Right cardiac atrium (tissue), 5 donors: ENCODE measurements at places on chromosomes 5 and 9. TPM values are rescaled to one million over a fixed set of nuclear protein-coding genes. Genes with fewer than 3 reads are reported as not detected.

DEPDC1B gene
- total RNA-seq: not detected

DNA sequence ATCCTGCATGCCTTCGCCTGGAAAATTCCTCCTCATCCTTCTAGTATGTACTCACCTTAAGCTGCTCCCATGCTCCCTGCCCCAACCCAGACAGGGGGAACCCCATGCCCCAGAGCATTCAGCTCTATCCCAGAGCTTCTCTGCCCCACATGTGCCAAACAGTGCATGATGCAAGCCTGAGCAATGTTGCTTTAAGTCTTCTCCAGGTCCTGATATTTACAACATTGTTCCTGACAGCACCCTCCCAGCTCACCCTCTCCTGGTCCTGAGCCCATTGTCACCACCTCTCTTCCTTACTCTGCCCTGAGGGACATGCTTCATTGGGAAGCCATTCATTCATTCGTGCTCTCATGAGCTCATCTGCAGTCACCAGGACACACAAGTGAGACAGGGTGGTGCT lies 23.4 kb upstream of the BARX1 start:
- DNase-seq: no peak

GRCh38 chr5:6737043-6737941 lies 24.1 kb downstream of the TENT4A start:
- DNase-seq: no peak

- no peak for DNase-seq
These were observed 104.3 kb downstream of the PDE4D start for GRCh38 chr5:59789197-59789596.

GRCh38 chr5:17304282-17304681 lies 86.9 kb downstream of the BASP1 start:
- DNase-seq: no peak

DNA sequence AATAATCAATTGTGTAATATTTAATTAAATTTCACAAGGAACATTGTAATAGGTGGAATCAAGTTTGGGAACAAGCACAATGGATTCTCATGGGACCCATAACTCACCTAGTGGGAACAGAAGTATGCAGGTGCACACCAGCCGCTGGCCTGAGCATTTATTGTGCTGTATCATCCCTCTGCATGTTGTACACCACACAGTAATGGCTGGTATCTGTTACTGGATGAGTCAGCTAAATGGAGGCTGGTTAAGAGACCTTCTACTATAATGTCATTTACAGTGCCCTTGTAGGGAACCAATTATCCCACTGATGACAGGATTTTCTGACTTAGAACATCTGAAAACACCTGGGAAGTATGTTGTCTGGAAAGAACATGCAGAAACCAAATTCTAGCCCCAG lies 3.2 kb upstream of the MAP3K1 start:
- DNase-seq: no peak

DNA sequence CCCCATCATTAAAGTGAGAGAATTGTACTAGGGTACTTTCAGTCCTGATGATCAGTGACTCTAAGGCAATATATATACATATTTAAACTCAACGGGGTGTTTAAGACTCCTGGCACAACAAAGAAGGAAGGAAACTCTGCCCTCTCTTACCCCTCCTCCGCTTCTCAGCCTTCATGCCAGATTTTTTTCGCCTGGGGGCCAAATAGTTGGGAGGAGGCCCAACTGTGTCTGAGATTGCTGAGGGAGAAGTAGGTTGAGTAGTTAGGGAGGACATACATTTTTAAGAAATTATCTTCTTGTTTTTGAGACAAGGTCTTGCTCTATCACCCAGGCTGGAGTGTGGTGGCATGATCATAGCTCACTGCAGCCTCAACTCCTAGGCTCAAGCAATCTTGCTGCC lies 127.7 kb upstream of the SHB start:
- DNase-seq: no peak

GABRP gene
- not detected for total RNA-seq

ANXA2R gene
- total RNA-seq: 1.3 TPM

- DNase-seq: no peak
These were observed 3.7 kb downstream of the FAM163B start for GRCh38 chr9:133605446-133605845.

- peak; percentile 34 for DNase-seq
These were observed 222.0 kb upstream of the KLF4 start for GRCh38 chr9:107711542-107711941.

IL33 gene
- total RNA-seq: 50.9 TPM

GRCh38 chr9:134943411-134943810 lies 25.7 kb upstream of the FCN1 start:
- DNase-seq: peak; percentile 44

DNA sequence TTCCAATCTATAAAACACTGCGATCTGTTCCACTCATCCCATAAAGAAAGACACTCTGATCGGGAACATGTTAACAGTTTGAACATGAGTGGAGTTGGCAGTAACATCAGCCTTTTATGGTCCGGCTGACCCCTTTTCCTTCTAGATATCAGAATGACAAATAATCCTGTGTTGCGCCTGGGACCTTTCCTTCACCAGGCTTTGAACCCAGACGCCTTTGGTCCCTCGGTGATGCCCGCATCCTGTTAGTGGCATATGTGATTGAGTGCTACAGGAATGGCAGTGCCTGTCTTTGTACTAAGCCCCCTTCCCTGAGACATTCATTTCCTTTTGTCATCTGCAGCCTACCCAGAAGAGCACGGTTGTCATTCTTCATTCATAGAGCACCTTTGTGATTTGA lies 209.0 kb downstream of the PCSK5 start:
- no peak for DNase-seq

PCDHA3 gene
- total RNA-seq: 0.40 TPM

DNA sequence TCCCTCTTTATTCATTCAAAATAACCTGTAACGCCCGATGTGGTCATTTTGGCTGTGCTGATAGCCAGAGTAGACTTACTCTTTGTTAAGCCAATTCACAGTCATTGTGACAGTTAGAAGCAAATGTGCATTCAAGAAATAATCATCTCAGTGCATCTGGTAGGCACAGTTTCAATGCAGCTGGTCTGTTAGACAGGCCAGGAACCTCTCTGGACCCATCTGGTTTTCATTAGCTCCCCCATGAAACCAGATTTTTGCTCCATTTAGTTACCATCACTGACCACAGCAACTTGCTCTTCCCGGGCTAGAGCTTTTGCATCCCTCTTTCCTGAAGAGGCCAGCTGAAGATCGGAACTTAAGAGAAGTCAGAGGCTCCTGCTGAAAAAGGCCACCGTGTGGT lies 284.2 kb downstream of the NSG2 start:
- no peak for DNase-seq

DNA sequence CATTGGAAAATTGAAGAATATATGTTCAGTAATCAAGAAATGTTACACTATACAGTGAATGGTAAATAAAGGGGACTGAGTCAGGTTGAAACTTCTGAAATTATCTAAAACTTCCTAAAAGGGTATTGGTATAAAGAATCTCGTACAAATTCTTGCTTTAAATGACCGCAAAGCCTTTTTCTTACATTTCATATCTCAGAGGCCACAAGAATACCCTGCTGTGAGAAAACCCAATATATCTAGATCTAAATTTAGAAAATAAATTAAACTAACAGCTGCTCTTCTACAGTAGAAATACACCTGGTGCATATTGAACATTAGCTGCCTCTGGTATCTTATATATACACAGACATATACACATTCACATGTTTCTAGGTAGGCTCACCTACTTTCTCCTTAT lies 221.7 kb downstream of the PCSK5 start:
- no peak for DNase-seq

- peak; percentile 12 for DNase-seq
These were observed 11.1 kb downstream of the VAV2 start for GRCh38 chr9:133980864-133981588.

CEL gene
- 2.9 TPM for total RNA-seq

DNA sequence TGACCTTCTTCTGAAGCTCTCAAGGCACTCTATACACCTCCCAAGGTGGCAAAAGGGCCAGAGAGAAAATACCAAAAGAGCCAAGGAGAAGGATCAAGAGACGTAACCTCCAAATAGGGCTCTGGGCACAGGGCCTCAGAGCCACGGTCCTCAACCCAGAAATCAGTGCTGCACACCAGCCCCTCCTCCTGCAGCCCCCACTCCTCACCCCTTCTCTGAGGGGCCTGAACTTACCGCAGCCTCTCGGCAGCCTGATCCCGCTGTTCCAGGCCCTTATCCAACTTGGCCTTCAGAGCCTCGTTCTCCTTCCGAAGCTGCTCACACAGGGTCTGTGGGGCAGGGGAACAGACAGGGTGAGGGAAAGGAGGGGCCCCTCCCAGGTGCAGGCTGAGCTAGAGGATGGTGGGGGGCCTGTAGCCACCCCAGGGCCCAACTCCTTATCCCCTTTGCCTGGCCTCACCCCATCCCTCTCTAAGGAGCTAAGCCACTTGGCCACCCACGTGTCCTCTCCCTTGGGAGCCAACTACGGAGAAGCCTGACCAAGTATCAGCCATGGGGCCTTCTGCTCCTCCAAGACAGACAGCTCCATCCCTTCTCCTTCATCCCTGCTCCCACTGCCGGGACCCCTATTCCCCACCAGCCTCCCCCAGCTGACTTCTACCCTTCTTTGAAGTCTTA lies 28.8 kb downstream of the TNIP1 start:
- DNase-seq: no peak

THBS4 gene
- 4.5 TPM for total RNA-seq

HTR1A gene
- total RNA-seq: not detected

DNA sequence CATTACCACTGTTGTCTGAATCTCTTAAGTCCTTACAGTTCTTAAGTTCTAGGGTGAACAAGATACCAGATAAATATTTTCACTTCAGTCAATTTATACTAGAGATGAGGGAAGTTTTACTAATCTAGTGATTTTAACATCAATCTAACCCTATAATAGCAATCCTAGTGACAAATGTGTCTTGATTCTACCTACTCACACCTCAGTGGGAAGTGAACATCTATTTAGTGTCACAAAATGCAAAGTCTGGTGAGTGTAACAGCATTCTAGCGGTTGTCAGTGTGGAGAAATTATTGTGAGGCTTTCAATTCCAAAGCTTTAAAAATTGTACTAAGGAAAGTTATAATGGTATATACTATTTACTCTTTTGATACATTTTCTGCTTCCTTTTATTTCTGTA lies 225.8 kb upstream of the CYLC2 start:
- DNase-seq: no peak

GRCh38 chr9:125631391-125632085 lies 75.5 kb downstream of the MAPKAP1 start:
- peak; percentile 51 for DNase-seq

- DNase-seq: no peak
These were observed 34.1 kb downstream of the ECPAS start for GRCh38 chr9:111450124-111450523.

GRCh38 chr9:89523948-89524347 lies 26.0 kb upstream of the SEMA4D start:
- no peak for DNase-seq

DNA sequence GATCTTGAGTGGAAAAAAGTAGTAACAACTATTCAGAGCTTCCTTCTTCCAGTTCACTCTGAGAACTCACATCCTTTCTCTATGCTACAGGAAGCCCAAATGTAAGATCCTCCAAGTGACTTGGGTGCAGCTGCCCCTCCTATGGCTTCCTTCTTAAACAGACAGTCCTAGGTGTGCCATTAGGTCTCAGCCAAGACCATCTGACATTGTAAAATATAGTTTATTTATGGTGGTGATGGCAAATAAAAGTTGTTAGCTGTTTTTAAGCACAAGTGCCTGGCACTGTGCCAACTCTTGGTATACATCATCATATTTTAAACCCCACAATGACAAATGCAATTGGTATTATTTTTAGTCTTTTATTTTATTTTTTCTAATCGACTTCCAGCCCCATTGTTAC lies 58.1 kb downstream of the TMEM252 start:
- no peak for DNase-seq
